Fibroblast of pulmonary artery (primary cell): ENCODE measurements at places on chromosomes 4 and X.

GRCh38 chrX:32155044-32155638 is 1056.2 kb downstream of the DMD start:
- DNase-seq: no peak

DNA sequence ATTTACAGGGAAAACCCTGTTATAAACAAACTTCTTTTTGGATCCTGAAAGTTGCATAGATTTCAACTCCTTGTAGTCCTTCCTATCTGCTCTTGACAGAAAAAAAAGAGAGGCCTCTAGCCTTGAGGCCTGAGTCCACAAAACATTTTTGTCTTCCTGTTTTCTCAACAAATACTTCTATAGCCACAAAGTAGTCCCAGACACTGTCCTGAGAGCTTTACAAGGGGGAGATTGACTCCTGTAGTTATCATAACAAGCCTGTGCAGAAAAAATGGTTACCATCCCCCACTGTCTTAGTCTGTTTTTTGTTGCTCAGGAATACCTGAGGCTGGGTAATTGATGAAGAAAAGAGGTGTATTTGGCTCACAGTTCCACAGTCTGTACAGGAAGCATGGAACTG is 35.2 kb downstream of the PCDH7 start:
- DNase-seq: no peak

GRCh38 chrX:18032486-18033221 is 171.6 kb upstream of the RAI2 start:
- DNase-seq: no peak

DNA sequence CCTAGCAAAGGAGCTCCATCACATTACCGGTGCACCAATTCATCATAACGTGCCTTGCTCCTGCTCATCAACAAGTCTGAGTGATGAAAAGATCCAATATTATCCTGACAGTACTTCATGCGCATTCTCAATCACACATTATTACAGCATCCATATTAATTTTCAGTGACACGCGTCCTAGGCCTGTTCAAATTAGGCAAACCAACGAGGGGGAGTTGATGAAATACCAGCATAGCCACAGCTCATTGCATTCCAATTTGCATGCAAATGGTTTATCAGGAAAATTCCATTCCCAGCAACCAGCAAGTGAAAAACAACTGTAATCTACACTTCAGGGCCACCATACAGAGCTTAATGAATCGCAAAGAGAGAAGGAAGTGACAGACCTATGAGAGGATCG is 236.9 kb downstream of the DCLK2 start:
- DNase-seq: no peak

- DNase-seq: no peak
Observed at GRCh38 chr4:27066591-27066990, 205.9 kb downstream of the STIM2 start.

DNA sequence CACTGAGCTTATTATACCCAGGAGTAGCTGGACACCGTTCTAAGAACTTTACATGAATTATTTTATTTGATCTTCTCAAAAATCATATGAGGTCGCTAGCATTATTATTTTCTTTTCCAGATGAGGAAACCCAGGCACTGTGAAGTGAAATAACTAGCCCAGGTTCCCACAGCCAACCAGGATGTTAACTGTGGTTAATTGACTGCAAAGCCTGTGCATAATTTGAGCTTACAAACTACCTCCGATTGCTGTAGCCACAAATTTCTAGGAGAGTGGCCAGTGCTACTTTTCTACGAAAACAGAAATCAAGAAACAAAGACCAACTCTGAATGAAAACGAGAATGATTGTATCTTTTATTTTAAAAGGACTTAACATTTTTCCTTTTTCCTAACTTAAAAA is 27.2 kb downstream of the SPRY1 start:
- no peak for DNase-seq

GRCh38 chr4:67697860-67698687 is 2.9 kb downstream of the UBA6 start:
- no peak for DNase-seq

DNA sequence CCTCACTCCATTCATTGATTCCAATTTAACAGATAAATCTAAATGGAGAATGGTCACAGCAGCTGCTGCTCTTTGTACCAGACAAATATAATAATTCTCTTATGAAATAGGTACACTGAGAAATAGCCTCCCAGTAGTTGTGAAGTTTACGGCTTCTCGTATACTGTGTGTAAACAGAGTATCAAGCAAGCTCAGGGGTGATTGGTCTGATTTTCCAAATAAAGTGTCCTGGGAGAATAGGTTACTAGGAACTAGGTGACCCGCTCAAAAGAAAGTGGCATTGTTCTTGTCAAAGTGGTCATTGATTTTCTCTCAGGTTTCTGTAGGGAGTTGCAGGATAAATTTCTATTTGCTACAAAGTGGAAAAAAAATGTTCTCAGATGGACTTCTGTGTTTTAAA is 838.2 kb downstream of the RAPGEF2 start:
- no peak for DNase-seq

GRCh38 chrX:124393238-124393637 is 46.9 kb downstream of the SH2D1A start:
- DNase-seq: no peak

- DNase-seq: no peak
Observed at GRCh38 chr4:3674479-3674851, 91.7 kb upstream of the ADRA2C start.

GRCh38 chr4:40216622-40217366 is 20.0 kb downstream of the RHOH start:
- no peak for DNase-seq

- DNase-seq: no peak
Observed at GRCh38 chrX:111410590-111411078, 1.4 kb downstream of the DCX start.

DNA sequence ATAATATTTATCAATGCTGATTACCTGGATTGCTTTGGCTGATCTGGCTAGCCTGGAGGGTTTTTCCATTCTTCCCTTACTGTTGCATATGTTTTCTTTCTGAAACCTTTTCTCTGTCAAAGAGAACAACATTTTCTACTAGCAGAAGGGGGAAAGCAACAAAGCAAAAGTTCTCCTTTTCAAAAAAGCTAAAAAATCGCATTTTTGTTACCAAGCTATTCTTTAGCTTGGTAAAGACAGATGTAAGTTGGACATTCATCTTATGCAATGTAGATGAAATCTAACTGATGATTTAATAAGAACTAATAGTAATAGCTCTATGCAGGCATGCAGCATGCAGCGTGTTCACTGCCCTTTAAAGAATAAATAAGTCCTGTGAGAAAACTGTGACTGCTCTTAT is at the start of gene GRXCR1:
Gene GRXCR1 (plus strand): TSS at position 301 of the 400 bp plus-strand sequence. CDS start 554 bp downstream, outside the sequence.
- DNase-seq: no peak
